ENCODE measurements at places on chromosomes 7 and 10.

GRCh38 chr10:87760195-87760905 is 57.7 kb downstream of the ATAD1 start:
- DNase-seq: no peak

- no peak for DNase-seq
Observed at GRCh38 chr10:132394201-132394811, 2.7 kb upstream of the PWWP2B start.

DNA sequence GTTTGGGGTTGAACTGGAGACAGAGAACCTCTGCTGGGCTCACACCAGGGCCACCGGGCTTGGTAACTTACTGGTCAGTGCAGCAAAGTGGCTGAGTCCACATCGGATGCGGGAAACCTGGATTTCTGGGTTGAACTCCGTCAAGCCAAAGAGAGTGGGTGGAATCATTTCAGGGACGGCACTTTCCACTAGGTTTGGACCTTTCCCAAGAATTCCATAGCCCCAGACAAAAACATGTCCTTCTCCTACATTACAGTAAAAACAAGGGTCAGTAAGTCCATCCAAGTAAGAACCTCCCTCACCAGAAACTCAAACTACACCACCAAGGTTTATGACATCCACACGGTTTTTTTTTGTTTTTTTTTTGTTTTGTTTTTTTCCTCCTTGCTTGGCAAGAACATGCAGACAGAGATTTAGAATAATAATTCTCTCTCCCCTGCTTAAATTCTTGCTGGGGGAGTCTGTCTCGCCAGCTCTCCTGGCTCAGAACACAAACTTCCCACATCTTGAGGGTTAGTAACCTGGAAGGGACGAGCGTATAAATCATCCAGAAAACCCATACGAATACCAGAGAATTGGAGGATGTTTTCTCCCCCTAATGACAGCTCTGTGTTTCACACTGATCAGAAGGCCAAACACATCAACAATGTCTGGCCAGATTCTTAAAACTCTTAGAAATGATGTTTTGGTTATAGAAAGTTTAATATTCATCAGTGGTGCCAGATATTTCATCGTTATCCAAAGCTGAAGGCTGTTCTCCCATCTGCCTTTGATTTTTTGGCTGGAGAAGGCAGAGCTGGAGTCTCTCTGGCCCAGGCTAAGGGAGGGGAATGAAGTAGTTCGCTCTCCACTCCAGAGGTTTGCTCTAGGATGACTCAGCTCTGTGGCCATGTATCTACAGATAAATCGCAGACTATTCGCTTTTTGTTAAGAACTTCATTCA is 17.5 kb downstream of the RCC1L start:
- DNase-seq: no peak

GRCh38 chr7:28410628-28411531 is 1.4 kb upstream of the CREB5 start:
- DNase-seq: no peak

GRCh38 chr7:116836048-116836447 is 26.3 kb upstream of the CAPZA2 start:
- DNase-seq: no peak

Measured in activated CD4-positive, alpha-beta T cell treated with anti-CD3 and anti-CD28 coated beads, Interleukin-2, amount 50 U/mL, for 24 hours (primary cell).